Endothelial cell of umbilical vein (primary cell): ENCODE measurements at places on chromosomes 3 and 15. TPM values are rescaled to one million over a fixed set of nuclear protein-coding genes. Genes with fewer than 3 reads are reported as not detected.

INTS14 gene
- total RNA-seq: 41.7 and 44.6 TPM in 2 replicates

EPHB3 gene
- not detected in 2 replicates for total RNA-seq

CADPS gene
- total RNA-seq: not detected in 2 replicates

HRG gene
- total RNA-seq: not detected in 2 replicates

PIERCE2 gene
- total RNA-seq: 1.9 and 2.3 TPM in 2 replicates

TRH gene
- not detected in 2 replicates for total RNA-seq

MAP6D1 gene
- 3.2 and 3.5 TPM in 2 replicates for total RNA-seq

DNA sequence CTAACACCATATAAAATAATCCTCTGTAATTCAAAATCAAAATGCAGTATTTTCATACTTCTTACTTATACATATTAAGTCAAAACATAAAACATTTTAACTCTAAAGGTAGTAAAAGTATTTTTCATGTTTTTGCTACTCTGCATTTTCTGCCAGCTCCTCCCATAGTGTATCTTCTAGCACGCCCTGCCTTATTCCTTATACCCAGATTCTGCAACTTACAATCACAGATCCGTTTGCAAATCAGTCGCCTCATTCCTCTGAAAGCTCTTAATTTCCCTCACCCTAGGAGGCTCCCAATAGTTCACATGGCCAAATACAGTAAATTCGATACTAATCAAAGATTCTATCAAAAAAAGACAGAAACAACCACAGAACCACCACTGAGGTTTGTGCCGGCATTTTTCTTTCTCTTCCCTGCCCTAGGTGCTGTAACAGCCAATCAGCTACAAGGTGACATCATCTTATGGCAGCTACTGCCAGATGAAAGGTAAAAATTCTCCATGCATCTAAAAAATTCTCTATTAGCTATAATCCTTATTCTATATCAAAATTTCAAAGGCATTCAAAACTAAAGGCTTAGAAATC lies 72.9 kb downstream of the CLASP2 start:
- DNase-seq: peak; percentile 41

GRCh38 chr3:9777694-9778021 lies 7.9 kb upstream of the CAMK1 start:
- DNase-seq: no peak

- DNase-seq: peak; percentile 76
These were observed 14.0 kb upstream of the LARP6 start for GRCh38 chr15:70867911-70868467.

- DNase-seq: no peak
These were observed 4.7 kb upstream of the GCSAM start for GRCh38 chr3:112137781-112138180.

DNA sequence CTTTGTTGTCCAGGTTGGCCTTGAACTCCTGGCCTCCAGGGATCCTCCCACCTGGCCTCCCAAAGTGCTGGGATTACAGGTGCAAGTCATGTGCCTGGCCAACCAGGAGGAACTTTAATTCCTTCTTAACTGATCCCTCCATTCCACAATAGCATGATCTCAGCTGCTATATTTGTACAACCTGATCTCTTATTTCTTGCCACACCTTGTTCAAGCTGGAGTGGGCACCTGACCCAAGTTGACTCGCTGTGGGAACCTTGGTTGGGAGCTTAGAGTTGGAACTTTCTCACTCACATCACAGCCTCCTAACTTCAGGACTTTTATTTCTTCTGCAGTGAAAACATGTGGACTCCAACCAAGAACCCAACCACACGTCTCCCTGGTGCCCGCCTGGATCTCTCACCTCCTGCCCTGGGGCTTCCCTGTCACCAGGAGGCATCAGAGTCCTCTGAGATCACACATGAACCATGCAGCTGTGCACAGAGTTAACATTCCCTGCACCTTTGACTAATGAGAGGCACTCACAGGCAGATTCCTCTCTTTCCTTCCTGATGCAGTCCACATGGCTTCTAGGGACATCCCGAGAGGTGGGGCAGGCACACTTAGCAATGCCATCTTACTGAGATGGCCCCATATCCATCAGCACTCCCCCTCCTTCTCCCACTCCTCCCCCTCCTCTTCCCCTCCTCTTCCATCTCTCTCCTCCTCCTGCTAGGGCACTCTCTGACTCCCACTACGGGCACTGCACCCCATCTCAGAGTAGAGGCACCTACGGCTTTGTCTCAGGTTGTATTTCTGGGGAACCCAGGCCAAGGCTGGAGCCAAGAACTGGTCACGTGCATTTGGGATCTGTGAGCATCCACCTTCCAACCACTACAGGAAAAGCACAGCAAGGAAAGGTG lies 9.7 kb upstream of the CYFIP1 start:
- DNase-seq: no peak

DNA sequence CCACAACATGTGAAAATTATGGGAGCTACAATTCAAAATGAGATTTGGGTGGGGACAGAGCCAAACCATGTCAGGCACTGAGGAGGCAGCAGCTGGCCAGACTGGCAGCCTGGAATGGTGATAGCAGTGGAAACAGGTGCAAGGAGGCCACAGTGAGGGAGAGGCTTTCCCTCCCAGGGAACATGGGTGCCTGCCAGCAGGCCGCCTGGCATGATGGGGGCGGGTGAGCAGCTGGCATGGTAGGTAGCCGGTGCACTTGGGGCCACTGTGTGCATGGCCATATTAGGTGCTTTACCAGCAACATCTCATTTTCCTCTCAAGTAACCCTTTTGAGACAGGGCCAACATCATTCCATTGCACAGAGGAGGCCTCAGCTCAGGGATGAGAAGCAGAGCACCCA lies 18.3 kb upstream of the MRPS22 start:
- no peak for DNase-seq

GRCh38 chr3:39573392-39573791 lies 105.9 kb downstream of the MOBP start:
- no peak for DNase-seq

DNA sequence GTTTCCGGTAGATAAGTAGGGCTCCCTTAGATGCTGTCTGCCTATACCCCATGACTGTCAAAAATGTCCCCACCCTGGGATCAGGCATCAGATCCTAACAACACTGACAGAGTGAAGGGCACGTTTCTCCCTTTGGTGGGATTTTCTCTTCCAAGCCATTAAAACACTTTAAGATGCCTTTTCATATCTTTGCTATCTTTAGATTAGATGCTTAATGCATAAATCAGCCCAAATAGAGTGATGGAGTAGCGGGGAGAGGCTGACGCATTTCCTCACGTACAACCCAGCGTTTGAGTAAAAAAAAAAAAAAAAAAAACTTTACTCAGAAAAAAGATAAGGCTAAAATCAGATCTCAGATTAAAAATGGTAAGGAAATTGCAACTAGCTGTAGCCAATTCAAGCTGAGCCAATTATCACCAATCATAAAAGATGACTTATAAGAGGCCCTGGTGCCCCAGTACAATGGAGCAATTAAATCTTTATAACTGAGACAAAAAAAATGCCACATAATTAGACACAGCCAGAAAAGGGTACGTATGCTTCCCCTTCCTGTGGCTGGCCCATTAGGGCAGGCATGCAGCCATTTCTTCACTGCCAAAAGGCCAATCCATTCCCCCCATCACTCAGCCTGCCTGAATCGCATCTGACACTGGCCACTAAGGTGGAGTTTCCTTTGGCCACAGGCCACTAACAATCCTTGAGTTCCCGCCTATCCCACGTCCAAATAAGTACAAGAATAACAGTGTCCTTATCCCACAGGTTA lies 45.0 kb downstream of the RFTN1 start:
- DNase-seq: peak; percentile 78

GRCh38 chr3:106204160-106204868 lies 335.5 kb upstream of the CBLB start:
- no peak for DNase-seq

- DNase-seq: no peak
These were observed 168.4 kb downstream of the LPP start for GRCh38 chr3:188322135-188322887.

GRCh38 chr15:44545913-44546802 lies 9.2 kb downstream of the EIF3J start:
- peak; percentile 39 for DNase-seq

GRCh38 chr15:31585240-31585639 lies 258.6 kb downstream of the KLF13 start:
- no peak for DNase-seq

DNA sequence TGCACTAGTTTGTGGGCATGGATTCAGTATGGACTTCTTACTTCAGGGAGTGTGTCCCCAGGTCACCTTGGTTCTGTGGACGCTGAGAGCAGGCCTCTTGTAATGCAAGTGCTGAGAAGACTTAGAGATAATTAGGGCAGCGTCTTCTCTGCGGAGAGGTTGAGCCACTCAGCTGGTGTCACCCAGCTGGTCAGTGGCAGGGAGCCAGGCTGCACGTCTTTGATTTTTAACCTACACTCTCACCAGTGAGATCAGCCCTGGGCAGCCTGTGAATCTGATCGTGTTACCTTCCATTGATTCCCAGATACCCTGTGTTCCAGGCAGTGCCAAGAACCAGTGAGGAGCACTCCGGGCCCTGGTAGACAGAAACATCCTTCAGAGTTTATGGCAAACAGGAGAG lies 92.6 kb downstream of the SLCO3A1 start:
- no peak for DNase-seq

GRCh38 chr3:153631664-153632063 lies 469.6 kb downstream of the RAP2B start:
- DNase-seq: no peak

GRCh38 chr15:26807517-26808427 lies 34.9 kb upstream of the GABRB3 start:
- no peak for DNase-seq

DNA sequence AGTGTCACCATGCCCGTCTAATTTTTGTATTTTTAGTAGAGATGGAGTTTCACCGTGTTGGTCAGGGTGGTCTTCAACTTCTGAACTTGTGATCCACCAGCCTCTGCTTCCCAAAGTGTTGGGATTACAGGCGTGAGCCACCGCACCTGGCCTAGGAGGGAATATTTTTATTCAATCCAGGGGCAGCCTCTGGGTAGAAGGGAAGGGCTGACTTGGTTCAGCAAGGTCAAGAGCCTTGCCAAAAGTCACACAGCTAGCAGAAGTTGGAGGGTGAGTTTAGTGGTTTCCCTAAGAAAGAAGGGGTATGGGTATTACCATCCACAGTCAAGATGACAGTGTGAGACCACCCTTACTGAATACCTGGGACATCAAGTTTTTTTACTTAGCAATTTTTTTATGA lies 4.9 kb upstream of the AEN start:
- DNase-seq: no peak

DNA sequence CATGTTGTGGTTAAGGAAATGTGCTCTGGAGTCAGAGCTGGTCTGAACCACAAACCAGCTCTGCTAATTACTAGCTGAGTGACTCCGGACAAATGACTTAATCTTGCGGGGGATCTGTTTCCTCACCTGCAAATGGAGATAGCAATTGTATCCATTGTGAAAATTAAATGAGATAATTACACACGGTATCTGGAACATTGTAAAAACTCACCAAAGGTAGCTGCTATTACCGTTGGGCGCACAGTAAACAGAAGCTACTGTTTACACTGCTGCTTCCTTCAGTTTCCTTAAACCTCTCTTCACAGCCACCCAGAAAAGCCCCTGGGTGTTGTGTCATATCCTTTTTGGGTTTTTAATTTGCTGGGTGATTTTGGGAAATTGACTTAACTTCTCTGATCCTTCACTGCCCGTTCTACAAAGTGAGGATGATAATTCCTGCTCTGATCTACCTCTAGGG lies 107.8 kb downstream of the MEGF11 start:
- DNase-seq: no peak

- no peak for DNase-seq
These were observed 29.7 kb downstream of the EPHB1 start for GRCh38 chr3:134824791-134825190.

DNA sequence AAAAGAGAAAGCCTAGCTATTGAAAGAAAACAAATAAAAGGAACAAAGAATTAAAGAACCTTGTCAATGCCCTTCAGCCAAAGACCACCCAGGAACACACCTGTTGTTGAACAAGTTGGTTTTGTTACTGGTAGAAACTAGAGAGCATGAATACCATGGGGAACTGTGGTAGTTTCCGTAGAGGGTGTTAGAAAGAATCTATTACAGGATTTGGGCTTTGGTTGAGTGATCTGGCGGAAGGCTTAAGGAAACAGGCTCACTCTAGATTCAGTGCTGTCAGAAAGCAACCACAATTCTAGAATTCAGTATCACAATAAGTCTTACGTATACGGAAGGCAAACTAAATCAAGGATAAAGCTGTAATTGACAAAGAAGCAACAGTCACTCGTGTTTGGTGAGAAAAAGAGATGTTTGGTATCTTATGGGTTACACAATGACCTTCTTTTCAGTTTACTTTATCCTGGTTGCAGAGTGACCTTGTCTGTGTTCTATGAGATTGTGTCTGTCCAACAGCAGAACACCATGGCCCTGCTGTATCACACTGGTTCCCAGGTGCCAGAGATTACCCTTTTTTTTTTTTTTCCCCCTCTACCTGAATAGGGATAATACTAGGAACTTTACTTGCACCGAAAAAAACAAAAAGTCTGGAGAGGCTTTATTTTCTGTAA lies 265.9 kb downstream of the SHQ1 start:
- DNase-seq: no peak
